ENCODE measurements at places on chromosomes 5 and 9.
A peak's percentile ranks its signal among the peaks of the same experiment; 100 is the strongest.

DNA sequence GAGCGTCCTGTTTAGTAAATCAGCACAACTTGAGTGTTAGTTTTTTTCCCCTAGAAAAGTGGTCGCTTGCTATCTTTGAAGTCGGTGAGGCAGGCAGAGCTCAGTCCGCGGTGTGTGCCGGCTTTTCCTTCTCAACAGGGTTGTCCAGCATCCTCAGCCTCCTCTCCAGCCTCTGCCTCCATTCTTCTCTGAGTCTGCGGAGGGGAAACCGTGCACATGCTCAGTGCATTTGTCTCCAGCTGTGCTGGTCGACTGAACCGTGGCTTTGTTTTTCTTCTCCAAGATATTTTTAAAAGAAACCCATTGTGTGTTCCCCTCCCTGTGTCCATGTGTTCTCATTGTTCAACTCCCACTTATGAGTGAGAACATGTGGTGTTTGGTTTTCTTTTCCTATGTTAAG, 25.3 kb downstream of the FAM240B start:
- DNase-seq, result no peak

- no peak for DNase-seq
These were observed 592.0 kb upstream of the WWC1 start for GRCh38 chr5:167699432-167699831.

GRCh38 chr5:89320421-89321277, 437.7 kb upstream of the MEF2C start:
- no peak for DNase-seq

- DNase-seq, result no peak
These were observed 356.9 kb downstream of the SEMA5A start for GRCh38 chr5:9188956-9189355.

DNA sequence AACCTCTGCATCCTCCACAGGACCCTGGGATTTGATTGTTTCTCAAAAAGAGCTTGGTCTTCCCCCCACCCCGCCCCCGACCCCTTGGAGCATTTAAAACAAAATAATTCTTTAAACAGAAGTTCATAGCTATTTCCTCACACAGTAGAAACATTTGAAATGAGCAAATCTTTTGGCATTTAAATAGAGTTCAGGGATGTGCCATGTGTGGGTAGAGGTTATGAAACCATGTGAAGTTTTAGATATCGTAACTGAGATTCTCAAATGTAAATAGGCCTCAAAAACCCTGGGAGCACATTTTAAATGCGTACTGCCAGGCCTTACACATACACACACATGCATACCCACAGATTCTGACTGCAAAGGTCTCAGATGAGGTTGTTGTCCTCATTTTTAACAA, 66.5 kb downstream of the EPB41L4B start:
- no peak for DNase-seq

- DNase-seq, result no peak
These were observed 412.6 kb downstream of the MLLT3 start for GRCh38 chr9:20209391-20210340.

DNA sequence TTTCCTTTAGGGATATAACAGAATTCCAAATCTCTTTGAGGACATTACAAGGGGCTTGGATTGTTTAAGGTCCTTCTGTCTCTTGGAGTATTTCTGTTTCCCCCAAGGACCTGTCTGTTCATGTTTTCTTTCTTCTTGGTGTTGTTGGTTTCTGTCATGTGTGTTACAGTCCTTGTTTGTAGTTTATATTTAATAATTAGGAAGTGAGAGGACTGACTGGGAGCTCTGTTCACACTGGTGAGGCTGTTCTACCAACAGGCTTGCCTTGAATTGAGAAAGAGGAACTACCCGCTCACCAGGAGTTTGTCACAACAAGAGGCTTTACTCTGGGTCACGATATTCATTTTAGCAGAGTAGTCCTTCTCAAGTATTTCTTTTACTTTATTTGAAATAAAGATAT, 119.2 kb upstream of the SV2C start:
- DNase-seq, result no peak

DNA sequence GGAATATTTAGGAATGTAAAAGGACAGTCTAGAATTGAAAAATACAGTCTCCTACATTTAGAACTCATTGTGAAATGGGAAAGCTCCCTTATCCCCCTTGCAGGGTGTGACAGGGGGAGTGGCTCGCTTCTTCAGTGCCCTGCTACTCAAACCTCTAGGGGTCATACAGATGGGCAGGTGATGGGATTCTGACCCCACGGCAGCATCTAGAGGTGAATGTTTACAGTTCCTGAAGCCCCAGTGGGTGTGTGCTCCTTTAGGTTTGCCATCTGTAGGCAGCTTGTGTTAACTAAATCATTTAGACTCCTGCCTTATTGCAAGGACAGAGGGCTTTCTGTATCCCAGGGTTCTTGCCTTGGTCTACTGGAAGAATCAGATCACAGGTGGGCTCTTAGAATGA, 271.0 kb upstream of the MPDZ start:
- DNase-seq, result no peak

GRCh38 chr9:104842698-104843097, 78.8 kb downstream of the NIPSNAP3B start:
- no peak for DNase-seq

DNA sequence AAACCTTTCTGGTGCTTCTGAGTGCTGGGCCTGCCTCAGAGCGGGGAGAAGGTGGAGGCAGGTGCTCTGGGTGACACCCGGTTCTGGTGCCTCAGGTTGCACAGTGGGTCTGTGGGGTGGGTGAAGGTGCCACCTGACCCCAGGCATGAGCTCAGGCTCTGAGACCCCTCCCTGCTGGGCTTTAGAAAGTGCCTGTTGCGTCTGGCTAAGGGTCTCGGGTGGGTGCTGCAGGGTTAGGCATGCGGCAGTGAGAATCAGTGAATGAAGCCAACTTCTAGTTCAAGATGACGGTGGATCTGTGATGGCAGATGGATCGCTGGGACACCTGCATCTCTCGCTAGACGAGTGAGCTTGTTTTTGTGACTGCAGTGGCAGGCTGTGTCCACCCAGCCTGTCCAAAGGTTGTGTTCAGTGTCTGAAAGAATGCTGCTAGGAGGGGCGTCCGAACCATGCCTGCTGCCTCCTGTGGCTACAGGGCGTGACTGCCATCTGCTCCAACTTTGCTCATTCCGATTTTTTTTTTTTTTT, 5.0 kb downstream of the SQSTM1 start:
- no peak for DNase-seq

GRCh38 chr5:147551677-147552076, 41.8 kb upstream of the DPYSL3 start:
- no peak for DNase-seq

- DNase-seq, result peak; percentile 81
These were observed 88.3 kb upstream of the COL5A1 start for GRCh38 chr9:134553061-134553891.

DNA sequence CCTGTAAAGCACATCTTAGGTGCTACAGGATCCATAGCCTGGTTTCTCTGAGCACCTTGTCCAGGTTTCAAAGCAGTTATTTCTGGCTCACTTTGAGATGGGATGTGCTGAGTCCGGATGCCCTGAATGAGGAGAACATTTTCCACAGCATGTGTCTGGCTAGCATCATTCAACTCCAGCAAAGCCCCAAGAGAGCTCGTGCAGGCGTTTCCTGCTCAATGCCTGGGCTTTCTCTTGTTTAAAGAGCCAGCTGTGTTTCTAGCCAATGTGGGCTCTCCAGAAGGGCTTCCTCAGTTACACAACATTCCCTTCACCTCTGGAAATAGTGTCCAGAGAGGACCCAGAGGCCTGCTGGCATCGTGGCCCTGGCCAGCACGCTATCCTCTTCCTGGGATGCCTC, 411.7 kb downstream of the DMAC1 start:
- no peak for DNase-seq

- DNase-seq, result no peak
These were observed 134.2 kb downstream of the SPATA31D1 start for GRCh38 chr9:82122731-82123130.

DNA sequence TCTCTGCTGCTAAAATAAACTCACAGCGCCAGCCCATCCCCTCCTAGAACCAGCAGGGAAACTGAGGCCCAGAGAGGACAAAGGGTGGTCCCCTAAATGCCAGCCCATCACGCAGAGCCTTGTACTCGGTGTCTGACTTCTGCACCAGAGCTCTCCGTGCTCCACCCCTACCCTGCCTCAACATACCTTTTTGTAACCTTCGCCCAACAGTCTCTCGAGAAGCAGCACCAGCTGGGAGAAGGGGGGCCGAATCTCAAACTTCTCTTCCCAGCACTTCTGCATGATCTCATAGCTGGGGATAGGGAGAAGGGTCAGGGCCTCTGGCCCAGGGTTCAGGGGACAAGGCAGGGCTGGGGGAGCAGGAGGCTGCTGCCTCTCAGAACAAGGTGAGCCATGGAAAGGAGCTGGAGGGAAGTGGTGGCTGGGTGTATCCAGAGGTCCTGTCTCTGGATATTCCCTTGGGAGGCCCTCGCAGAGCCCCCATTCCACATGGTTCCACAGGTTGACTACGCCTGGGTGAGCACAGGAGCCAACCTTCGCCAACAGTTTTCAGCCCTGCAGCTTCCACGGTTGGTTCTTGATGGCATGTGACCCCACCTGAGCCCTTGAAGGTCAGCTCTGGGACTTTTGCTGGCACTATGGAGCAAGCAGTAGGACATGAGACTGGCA, 32.3 kb upstream of the CSF1R start:
- DNase-seq, result no peak

DNA sequence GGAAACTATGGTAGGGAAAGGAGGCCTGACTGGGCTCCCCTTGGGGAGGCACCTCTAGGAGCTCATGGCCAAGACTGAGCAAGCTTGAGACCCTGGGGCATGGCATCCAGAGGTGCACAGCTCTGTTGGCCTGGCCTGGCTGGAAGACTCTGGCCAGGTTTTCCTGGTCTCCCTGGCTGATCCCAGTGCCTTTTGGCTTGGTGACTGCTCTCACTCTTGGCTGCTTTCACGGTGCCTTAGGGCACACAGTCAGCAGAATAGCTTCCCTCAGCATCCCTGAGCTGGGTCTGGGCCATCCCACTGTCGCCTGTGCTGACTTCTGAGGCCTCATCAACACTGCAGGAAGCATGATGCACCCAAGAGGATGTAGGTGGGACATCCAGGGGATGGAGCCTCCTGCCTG, 13.4 kb upstream of the DELE1 start:
- no peak for DNase-seq

GRCh38 chr9:89023740-89024139, 32.5 kb downstream of the S1PR3 start:
- DNase-seq, result no peak

DNA sequence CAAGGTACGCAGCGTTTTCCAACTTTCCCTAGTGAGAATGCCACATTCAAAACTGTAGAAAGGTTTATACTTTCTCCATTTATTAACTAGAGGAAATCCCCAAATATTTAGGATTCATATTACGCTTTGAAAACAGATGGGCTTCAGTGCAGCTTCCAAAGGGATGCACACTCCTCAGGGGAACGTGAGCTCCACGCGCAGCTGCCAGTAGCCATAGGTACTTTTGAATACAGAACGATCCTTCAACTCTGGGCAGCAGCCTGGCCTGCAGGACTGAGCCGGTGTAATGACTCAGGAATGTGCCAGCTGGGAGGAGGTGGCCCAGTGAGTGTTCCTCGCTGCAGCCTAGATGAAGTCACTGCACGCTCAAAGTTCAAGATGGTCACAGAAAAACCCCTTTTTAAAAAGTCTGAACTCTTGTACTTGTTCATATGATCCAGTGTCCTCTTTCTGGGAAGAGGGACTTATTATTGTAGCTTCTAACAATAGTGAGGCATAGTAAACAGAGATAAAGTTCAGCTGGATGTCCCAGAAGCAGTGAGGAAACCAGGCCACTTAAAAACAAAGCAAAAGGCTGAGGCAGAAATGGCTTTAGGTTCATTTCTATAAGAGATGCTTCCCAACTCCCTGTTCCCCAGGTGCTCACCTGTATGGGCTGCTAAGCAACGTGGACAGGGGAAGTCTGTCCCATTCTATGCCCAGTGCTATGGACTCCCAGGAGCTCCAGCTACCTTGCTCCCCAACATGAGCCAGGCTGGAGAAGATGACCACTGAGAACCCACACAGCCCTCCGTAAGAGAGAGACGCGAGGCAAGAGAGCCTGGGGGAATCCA, 130.0 kb downstream of the LHFPL2 start:
- DNase-seq, result no peak

GRCh38 chr5:61186634-61187033, 24.4 kb upstream of the SMIM15 start:
- no peak for DNase-seq

DNA sequence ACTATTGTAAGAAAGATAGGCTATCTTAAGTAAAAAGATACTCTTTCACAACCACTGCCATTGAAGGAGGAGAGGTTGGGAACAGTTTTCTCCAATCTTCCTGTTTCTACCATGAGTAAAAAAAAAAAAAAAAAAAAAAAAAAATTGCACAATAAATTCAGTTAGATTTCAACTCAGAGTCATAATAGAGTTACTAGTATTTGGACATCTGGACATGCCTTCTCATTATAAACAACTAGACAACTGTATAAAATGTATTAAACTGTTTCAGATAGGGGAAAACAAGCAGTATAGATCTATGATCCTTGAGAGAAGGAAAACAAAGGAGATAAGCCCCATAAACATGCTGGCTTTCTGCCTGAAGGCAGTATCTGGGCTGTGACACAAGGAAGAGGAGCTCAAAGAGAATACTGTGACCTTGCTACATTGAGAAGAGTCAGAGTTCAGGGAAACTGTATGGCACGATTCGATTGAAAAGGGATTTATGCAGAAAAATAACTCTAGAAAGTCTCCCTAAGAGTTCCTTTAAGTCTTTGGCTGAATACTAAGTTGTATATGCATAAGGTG, 249.2 kb upstream of the POU5F2 start:
- DNase-seq, result no peak

DNA sequence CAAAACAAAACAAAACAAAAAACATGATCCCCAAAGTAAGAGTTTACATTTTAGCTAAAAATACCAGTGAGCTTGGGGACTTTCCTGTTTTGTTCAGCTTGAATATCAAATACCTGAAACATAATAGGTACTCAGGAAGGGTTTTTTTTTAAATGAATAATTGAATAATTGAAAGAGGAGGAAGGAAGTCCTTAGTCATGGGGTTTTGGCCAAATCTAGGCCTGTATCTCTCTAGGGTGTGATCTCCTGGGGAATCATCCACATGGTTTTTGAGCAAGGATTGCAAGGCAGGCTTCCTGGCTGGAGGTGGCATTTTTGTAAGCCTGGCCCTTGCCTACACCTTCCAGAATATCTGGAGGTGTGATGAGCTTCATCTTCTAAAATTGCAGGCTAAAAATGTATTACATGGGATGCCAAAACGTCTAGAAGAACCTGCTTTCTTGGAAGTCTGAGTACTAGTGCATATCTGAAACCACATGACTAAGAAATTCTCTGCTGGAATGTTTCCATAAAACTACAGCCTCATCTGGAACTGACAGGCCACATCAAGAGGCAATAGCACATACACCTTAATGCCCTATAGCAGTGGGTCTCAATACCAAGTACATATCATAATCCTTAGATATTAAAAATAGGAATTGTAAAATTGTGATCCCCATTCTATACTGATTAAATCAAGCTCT, 10.4 kb downstream of the C9 start:
- no peak for DNase-seq

- DNase-seq, result no peak
These were observed 16.9 kb upstream of the ADRA1B start for GRCh38 chr5:159899067-159900049.

GRCh38 chr5:145826895-145827674, 8.1 kb downstream of the PRELID2 start:
- DNase-seq, result no peak

GRCh38 chr5:107294211-107294550, 376.6 kb downstream of the EFNA5 start:
- no peak for DNase-seq

GRCh38 chr5:127288676-127289075, 1.9 kb upstream of the MEGF10 start:
- DNase-seq, result no peak

Measured in chondrocyte (in vitro differentiated cells).